ENCODE measurements at places on chromosomes 2 and 18.

DNA sequence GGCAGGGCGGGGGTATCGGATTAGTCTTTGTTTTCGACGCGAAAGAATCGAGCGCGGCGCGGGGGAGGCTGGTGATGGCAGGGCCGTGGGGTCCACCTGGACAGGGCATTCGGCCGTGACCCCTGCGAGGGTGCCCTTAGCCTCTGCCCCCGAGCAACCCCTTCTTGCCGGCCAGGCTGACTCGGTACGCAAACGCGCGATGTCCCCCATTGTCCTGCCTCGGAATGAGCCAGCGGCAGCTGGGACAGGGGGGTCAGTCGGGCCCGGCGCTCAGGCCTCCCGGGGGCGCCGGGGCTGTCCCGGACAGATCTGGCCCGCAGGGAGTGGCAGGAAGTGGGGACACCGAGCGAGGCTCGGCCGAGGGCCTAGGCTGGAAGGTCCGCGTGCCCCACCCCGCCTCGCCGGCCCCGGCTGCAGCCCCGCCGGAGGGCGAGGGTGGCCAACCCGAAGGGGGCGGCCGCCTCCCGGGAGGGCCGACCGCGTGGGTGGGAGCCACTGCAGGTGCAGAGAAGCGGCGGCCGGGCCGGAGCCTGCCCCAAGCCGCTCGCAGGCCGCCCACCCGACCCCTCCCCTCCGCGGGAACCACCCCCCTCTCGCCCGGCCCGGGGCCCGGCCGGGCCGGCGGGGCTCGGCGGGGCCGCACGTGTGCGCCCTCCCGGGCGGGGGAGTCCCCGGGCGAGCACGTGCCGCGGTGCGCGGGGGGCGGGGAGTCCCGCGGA, at the start of gene TET3:
TSS of gene TET3 (plus strand) at position 708 of the 719 bp plus-strand sequence. CDS start 1,494 bp downstream, outside the sequence.
- DNase-seq, result no peak

DNA sequence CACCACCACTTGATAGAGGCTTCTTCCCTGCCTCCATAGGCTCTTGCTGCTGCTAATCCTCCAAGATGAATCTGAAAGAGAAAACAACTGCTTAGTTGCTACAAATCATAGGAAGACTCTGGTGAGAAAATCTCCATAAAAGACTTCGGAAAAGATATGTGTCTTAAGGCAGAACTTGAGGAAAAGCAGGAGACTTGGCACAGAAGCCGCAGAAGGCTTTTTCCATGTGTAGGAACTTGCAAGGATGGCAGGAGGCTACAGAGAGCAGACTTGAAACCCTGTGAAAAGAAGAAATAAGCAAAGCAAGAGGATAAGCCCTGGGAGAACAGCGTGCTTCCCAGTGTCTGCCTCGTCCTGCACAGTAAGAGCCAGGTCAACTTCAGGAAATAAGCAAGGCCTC, 128.2 kb upstream of the NDUFV2 start:
- DNase-seq, result no peak

DNA sequence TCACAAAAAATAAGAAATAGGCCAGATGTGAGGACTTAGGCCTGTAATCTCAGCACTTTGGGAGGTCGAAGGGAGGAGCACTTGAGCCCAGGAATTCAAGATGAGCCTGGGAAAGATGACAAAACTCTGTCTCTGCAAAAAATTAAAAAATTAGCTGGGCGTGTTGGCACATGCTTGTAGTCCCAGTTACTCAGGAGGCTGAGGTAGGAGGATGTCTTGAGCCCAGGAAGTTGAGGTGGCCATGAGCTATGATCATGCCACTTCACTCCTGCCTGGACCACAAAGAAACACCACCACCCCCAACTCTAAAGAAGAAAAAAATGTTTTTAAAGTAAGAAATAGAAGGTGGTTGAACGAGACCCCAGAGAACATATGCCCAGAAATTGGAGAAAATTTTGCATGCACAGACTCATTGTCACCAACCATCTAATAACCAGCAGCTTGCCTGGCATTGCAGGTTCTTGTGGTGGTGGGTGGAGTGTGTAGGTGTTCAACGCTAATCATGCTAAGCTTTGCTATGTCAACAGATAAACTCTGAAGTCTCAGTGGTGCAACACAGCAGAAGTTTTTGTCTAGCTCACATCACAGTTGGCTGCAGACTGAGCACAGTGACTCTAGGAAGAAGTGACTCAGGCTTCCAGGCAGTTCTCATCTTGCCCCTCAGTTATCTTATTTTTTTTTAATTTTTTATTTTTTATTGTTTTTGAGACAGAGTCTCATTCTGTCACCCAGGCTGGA, 18.6 kb downstream of the ARL4C start:
- peak; percentile 49 for DNase-seq

DNA sequence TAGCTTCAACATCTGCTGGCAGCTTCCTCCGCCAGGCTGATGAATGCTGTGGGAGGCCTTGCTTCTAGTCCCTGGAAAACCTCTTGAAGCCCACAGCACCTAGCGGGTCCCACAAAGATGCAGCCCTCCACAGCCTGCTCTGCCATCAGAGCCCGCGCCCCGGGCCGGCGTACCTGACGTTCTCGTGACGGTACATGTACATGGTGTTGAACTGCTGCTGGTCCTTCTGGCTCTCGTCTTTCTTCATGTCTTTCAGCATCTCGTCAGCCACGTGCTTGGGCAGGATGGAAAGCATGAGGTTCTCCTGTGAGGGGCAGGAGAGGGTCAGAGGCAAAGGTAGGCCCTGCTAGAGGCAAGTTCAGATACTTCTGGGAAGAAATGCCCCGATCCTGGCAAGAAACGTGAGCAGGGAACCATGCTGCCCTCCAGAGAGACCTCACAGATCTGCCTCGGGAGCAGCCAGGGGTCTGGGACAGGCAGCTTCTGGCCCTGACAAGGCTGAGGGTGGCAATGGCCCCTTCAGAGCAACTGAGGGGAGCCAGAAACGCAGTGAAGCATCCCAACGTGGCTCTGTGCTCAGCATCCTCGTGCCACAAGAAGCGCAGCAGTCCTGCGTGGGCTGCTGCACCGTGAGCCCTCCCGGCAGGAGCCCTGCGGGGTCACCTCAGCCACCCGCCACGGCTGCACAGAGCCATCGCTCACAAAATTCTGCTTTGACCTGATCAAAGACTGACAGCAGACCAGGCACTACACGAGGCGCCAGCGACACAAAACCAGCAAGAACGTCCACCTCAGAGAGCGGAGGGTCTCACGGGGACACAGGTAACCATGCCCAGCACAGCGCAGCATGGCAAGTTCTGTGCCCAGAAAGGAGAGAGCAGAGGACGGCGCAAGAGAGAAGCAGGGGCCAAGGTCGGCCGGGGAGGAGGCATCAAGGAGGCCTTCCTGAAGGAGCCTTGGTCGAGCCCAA, 49.1 kb downstream of the CENPO start:
- no peak for DNase-seq
